NCI-H146 (cell line): ENCODE measurements at places on chromosomes 5 and 9.

DNA sequence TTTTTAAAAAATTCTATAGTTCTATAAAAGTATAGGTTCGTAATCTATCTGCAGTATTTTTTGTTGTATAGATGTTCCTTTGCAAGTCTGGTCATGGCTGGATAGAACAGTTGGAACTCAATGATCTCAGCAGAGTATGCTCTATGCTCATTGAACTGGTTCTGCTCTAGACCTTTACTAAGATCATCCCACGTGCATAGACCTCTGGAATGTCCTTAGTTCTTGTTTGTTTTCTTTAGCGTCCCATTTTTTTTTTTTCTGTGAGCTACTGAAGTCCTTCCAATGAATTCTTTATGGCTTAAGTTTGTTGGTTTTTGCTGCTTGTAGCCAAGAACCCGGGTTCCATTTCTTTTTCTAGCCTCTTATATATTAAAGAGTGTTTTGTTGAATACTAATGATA lies 3.5 kb downstream of the TMEM38B start:
- DNase-seq, result no peak

DNA sequence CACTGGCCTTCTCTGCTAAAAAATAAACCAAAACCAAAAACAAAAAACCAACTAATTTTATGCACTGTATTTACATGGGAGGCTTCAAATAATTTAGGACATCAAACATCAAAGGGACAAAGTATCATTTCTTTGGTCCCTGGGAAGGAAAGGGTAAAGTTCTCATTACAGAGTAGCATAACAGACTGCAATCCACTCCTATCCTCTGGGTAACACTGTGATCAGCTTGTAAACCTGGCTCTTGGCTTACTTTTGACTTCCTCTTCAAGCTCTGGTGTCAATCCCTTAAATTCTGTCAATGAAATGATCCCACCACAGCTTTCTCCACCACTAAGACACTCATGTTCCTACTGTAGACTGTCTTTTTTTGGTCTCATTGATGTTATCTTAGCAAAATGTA lies 69.8 kb upstream of the VCAN start:
- DNase-seq, result no peak

- DNase-seq, result peak; percentile 24
Measured at GRCh38 chr9:92634712-92635605, 35.0 kb downstream of the IPPK start.

DNA sequence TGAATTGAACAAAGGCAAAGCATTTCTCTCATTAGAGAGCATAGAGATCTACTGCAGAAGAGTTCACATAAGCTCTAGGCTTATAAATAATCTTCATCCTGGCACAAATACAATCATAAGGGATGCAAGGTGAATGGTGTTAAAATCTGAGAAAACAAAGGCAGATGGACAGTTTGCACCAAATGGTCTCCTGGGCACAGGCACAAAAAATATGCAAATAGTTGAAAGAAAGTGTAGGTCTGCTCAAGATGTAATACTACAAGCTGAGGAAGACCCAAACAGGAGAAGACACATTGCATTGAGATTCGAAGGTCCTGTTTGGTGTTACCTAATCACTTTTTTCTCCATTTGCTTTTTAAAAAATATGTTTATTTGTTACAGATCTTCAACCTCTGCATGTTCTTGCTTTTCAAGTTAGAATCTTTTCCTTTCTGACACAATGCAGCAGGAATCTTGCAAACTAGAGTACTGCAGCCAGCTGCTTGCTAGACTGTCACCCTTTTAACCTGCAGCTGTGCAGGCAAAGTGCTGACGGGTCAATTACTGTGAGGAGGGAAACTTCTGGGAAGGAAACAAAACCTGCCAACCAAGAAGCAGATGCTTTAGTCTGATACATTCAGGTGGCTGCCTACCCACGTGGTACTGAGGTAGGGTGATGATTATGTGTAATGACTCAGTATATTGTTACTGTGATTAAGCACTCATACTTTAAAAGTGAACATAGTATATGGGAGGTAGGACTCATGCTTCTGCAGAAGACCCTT lies 1048.6 kb upstream of the SEMA6A start:
- no peak for DNase-seq
